ENCODE measurements at places on chromosomes 2 and 18. TPM values are rescaled to one million over a fixed set of nuclear protein-coding genes. Genes with fewer than 3 reads are reported as not detected.

DNA sequence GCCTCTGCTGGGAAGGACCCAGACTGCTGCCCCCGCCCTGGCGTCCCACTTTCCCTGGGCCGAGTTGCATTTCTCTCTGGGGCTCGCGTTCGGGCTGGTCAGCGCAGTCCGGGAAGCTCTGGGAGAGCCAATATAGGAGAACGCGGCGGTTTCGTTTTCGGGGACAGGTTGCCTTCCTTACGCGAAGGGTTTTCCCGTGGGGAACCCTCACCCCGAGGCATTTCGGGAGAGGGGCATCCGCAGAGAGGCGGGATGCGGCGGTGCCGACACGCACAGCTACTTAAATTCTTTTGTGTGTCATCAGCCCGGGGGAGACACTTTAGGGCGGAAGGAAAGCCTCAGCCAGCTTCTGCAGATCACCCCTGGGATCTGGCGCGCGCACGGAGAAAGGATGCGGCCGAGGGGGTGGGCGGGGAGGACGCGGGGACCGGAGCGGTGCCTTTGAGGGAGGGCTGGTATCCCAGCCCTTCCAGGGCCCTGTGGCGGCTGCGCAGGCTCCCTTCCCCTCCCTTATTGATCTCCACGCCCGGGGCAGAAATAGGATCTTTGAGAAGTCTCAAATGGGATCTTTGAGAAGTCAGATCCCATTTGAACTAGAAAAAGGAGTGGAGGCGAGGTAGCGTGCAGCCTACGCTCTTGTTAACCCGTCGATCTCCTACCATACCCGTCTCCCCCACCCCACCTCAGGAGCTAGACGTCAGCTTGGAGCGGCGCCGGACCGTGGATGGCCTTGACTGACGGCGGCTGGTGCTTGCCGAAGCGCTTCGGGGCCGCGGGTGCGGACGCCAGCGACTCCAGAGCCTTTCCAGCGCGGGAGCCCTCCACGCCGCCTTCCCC is 1.2 kb downstream of the GATA6 start:
- no peak for DNase-seq

GRCh38 chr2:214215107-214215506 is 195.7 kb upstream of the VWC2L start:
- no peak overlapping the region for H3K27ac ChIP-seq
- no peaks in the 10 kb centered on the region for H3K4me1 ChIP-seq
- H3K4me3 ChIP-seq = no peak overlapping the region
- no peaks in the 10 kb centered on the region for H3K36me3 ChIP-seq

DNA sequence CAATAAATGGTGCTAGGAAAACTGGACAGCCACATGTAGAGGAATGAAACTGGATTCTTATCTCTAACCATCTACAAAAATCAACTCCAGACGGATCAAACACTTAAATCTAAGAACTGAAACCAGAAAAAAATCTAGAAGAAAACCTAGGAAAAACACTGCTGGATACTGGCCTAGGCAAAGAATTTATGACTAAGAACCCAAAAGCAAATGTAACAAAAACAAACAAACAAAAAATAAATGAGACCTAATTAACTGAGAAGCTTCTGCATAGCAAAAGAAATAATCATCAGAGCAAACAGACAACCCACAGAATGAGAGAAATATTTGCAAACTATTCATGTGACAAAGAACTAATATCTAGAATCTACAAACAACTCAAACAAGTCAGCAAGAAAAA is 314.0 kb upstream of the REV1 start:
- DNase-seq = no peak
- no peaks in the 10 kb centered on the region for H3K27me3 ChIP-seq
- H3K4me3 ChIP-seq = no peak overlapping the region
- no peak overlapping the region for H3K27ac ChIP-seq
- H3K36me3 ChIP-seq = peaks cover 4% of the 10 kb centered on the region
- peaks cover 14% of the 10 kb centered on the region for H3K4me1 ChIP-seq

DNA sequence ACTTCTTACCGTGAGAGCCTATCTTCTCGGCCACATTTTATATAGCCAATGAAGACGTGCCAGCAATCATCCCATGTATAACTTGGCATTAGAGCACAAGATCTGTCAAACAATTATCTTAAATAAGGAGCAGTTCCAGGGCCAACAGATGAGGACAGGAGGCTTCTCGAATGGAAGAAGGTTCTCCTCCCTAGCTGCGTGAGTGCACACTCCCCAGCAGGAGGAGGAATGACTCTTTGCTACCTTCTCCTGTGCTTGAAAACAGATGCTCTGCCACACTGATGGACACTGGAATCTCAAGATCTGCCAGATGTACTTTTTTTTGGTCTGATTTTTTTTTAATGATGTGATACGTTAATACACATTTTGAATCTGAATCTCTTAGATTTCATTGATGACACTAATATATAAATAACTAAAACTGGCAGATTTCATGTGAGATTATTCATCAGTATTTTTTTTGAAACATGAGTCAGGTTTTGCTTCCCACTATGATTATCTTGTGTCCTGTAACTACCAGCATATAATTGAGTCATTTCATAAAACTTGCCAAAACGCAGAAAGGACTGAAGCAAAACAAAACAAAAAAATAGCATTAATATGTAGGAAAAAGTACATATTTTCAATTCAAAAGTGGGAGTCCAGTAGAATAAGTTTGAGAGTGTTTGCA is 626 bp upstream of the VIT start:
- no peaks in the 10 kb centered on the region for H3K27me3 ChIP-seq
- H3K4me3 ChIP-seq = no peak overlapping the region
- no peak for DNase-seq
- H3K36me3 ChIP-seq = no peaks in the 10 kb centered on the region
- no peaks in the 10 kb centered on the region for H3K4me1 ChIP-seq
- no peak overlapping the region for H3K27ac ChIP-seq

DNA sequence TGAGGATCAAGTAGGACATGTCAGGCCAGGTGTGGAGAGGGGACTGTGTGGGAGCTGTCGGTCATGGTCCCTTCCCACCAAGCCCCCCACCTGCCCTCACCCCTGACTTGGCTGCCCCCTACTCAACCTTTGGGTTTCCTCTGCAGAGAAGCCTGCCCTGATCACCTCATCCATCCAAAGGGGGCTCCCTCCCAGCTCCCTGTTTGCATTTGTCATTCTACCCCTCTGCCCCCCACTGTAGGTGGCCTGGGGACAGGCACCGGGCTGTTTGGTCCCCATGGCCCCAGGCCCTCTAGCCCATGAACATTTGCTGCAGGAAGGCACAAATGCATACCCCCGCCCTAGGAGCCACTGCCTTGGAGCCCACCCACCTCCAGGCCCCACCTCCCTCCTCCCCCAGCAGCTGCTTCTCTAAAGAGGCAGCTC is 115.0 kb downstream of the SMAD7 start:
- no peaks in the 10 kb centered on the region for H3K36me3 ChIP-seq
- H3K27ac ChIP-seq = no peak overlapping the region
- no peak overlapping the region for H3K4me3 ChIP-seq
- peaks cover 32% of the 10 kb centered on the region for H3K4me1 ChIP-seq

- H3K4me3 ChIP-seq = no peak overlapping the region
- DNase-seq = no peak
- H3K27me3 ChIP-seq = peaks cover 41% of the 10 kb centered on the region
- peaks cover 18% of the 10 kb centered on the region for H3K4me1 ChIP-seq
These were observed 4.8 kb downstream of the TNFRSF11A start for GRCh38 chr18:62329691-62330454.

GRCh38 chr2:152025678-152026287 is 73.1 kb downstream of the CACNB4 start:
- no peaks in the 10 kb centered on the region for H3K27me3 ChIP-seq
- peak overlapping the region; percentile 61 for H3K4me3 ChIP-seq
- H3K27ac ChIP-seq = no peak overlapping the region
- DNase-seq = peak; percentile 87

GRCh38 chr2:172843266-172843582 is 107.6 kb downstream of the RAPGEF4 start:
- no peaks in the 10 kb centered on the region for H3K4me1 ChIP-seq
- H3K4me3 ChIP-seq = no peak overlapping the region
- H3K36me3 ChIP-seq = no peaks in the 10 kb centered on the region
- H3K27ac ChIP-seq = no peak overlapping the region

DNA sequence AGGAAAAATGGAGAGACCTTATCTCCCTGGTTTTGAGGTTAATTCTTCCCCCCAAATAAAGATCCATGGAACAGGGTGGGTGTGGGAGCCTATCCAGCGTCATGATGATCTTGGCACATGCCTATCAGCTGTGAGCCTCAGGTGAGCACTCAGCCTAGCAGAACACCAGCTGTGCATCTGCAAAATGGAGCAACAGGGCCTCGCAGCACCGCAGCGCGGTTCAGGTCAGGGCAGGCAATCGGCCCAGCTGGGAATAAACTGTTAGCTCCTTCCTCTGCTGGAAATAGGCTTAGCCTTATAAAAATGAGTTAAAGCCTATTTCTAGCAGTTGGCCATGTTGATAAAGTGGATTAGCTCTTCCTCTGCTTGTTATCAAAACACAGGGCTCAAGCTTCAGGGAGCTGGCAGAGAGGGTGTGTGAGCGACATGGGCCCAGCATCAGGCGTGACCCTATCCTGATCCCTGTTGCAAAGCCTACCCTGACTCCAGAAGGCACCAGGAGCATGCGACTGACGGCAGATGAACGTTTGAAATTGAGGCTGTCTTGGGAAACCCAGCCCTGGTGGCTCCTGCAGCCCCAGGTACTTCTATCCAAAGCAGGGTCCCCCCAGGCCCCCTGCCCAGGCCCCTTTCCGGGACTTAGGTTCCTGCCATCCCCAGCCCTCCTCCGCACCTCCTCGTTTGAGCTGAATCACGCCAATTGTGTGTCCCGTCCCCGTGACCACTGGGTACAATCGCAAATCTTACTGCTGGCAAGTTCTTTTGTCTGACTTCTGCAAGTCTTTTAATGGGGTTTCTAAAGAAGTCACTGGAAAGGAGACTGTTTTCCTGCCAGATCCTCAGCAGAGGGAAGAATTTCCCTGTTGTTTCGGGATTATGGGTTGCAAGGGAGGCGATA is 35.4 kb downstream of the ARHGEF4 start:
- no peaks in the 10 kb centered on the region for H3K36me3 ChIP-seq
- H3K4me1 ChIP-seq = peaks cover 7% of the 10 kb centered on the region
- H3K27ac ChIP-seq = no peak overlapping the region
- H3K4me3 ChIP-seq = no peak overlapping the region
- no peaks in the 10 kb centered on the region for H3K27me3 ChIP-seq

DNA sequence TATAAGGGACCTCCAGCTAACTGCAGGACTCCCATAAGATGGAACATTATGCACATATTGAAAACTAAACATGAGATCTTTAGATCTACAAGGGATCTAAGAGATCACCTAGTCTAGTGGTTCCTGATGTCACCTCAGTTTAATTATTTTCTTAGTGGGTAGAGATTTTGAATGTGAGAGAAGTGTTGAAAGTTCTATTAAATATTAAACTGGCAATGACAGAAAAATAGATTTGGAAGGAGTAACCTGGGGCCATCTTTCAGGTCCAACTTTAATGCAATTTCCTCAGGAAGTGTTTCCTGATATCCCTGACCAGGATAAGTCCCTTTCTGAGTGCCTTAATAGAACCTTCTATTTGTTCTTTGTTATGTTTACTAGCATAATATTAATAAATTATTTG is 29.1 kb upstream of the CPS1 start:
- no peak overlapping the region for H3K4me3 ChIP-seq
- no peak for DNase-seq
- H3K36me3 ChIP-seq = no peaks in the 10 kb centered on the region
- H3K27me3 ChIP-seq = peaks cover 10% of the 10 kb centered on the region

- no peaks in the 10 kb centered on the region for H3K36me3 ChIP-seq
- no peak for DNase-seq
- no peaks in the 10 kb centered on the region for H3K4me1 ChIP-seq
- H3K27me3 ChIP-seq = no peaks in the 10 kb centered on the region
- H3K4me3 ChIP-seq = no peak overlapping the region
- no peak overlapping the region for H3K27ac ChIP-seq
These were observed 13.6 kb downstream of the UPP2 start for GRCh38 chr2:158115202-158115767.

- peaks cover 2% of the 10 kb centered on the region for H3K27me3 ChIP-seq
- no peaks in the 10 kb centered on the region for H3K36me3 ChIP-seq
- DNase-seq = no peak
- H3K27ac ChIP-seq = no peak overlapping the region
- H3K4me3 ChIP-seq = no peak overlapping the region
These were observed 25.0 kb upstream of the PPM1B start for GRCh38 chr2:44143701-44144100.

DNA sequence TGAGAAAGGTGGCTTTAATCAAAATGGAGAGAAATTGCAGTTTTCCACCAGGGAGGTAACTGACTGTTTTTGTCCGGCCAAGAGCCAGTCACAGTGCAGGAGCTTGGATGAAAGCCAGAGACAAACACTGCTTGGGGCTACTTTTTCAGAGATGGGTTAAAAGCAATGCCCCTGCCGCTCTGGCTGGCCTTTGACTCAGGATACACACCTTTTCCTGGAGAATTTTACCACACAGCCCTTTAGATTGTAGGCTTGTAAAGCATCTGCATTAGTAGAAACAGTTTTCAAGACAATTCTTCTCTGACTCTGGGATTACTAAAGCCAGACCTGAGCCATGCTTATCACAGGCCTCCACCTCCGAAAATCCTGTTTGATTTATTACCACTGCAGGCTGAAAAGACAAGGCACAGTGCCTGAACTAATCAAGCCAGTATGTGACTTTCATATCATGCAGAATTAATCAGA is 79.7 kb downstream of the CCBE1 start:
- no peak overlapping the region for H3K4me3 ChIP-seq
- no peaks in the 10 kb centered on the region for H3K4me1 ChIP-seq
- no peak for DNase-seq
- H3K27ac ChIP-seq = no peak overlapping the region

DNA sequence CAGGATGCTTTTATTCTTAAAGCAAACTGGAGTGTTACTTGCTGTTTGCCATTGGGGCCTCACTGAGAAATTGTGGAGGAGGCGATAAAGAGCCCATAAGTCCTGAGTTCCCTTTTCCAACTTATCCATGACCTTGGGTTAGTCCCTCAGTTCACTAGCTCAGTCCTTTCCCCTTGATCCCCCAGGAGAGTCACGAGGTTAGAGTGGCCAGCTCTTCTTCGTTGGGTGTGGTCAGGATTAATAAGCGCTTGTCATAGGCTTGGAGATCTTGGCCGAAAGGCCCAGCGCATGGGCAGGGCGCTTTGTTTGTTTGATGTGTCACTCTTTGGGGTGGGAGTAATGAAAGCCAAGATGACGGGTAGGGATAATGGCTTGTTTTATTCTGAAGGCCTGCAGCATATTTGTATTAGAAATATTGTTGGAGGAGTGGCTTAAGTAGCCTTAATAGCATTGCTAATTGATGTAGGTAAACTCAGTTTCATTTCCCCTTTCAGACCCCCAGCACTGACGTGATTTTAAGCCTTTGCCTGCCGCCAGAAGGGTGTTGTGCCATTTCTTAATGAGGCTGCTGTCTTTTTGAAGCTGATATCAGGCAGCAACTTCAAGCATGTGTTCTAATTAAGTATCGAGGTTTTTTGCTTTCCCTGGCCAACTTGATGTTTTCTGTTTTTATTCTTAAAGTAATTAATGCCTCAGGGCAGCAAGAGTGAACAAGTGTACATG is 15.7 kb downstream of the GRHL1 start:
- H3K27ac ChIP-seq = no peak overlapping the region
- no peaks in the 10 kb centered on the region for H3K36me3 ChIP-seq
- no peak overlapping the region for H3K4me3 ChIP-seq
- peaks cover 8% of the 10 kb centered on the region for H3K4me1 ChIP-seq

The FBXO15 gene
- 3.7 TPM for total RNA-seq

The DSG2 gene
- total RNA-seq = not detected

The CENPA gene
- not detected for total RNA-seq

The STARD6 gene
- total RNA-seq = not detected

The ERMN gene
- 11.9 TPM for total RNA-seq

The ALPP gene
- total RNA-seq = not detected

The ABCG8 gene
- total RNA-seq = not detected

The APLF gene
- 6.3 TPM for total RNA-seq

The LIPG gene
- not detected for total RNA-seq

The CCDC85A gene
- total RNA-seq = not detected

The HRH4 gene
- 0.07 TPM for total RNA-seq

The ZRANB3 gene
- 8.7 TPM for total RNA-seq

Data from B cell (primary cell).